Foreskin melanocyte (primary cell): ENCODE measurements at places on chromosomes 3 and 15.

DNA sequence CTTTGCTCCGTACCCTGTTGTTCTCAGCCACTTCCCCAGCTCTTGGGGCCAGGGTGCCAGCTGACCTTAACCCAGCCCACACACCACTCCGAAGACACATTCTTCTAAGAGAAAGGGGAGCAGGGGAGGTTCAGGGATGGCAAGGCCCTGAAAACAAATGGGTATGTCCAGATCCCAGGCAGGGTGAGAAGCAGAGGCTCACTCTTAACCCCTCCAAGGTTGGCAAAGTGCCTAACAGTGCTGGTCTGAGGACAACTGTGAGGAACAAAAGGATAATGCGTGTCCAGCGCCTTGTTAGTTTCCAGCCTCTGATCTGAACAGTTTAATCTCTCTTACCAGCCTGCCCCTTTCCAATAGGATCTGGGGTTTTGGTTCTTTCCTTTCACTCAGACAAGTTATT, 1.5 kb downstream of the TMEM44 start:
- DNase-seq, result no peak

GRCh38 chr3:125602752-125603649, 7.7 kb upstream of the OSBPL11 start:
- DNase-seq, result peak; percentile 86

DNA sequence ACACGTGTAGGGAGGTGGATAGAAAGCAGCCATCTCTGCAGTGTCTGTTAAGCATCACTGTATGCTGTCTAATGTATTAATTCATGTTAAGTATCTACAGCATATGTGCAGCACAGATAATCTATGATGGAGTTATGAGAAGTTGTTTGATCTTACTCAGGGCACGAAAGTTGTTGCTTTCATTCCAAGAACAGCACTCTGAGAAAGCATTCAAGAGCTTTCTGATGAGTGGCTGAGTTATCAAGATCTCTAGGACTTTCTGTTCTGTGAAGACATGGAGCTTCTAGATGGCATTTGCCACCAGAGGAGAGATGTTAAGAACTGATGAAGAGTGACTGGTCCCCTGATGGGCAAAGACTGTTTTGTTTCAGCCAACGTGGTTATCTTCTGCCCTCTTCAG, 22.6 kb upstream of the TPRG1 start:
- no peak for DNase-seq

- DNase-seq, result no peak
These were observed 53.6 kb upstream of the MAP3K13 start for GRCh38 chr3:185309302-185309701.
